ENCODE measurements at places on chromosomes 5 and 9.
A peak's percentile ranks its signal among the peaks of the same experiment; 100 is the strongest.

GRCh38 chr5:110265162-110265561 is 461.3 kb downstream of the TMEM232 start:
- DNase-seq, result no peak

DNA sequence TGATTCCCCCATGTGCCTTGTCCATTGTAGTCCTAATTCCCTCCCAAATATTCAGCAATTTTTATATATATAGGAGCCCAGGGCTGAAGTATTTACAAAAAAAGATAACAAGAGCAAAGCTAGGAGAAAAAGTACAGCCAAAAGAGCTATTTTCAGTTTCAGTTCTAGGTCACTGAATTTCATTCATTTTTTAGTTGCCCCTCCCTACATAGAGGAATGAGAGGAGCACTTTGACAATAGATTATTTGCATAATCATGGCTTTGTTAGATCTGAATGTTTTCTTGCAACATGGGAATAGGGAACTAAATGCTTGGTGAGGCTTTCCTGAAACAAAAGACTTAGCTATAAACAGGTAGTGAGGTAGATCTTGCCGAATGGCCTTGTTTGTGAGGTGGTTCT is 15.3 kb upstream of the F2RL2 start:
- DNase-seq, result no peak

DNA sequence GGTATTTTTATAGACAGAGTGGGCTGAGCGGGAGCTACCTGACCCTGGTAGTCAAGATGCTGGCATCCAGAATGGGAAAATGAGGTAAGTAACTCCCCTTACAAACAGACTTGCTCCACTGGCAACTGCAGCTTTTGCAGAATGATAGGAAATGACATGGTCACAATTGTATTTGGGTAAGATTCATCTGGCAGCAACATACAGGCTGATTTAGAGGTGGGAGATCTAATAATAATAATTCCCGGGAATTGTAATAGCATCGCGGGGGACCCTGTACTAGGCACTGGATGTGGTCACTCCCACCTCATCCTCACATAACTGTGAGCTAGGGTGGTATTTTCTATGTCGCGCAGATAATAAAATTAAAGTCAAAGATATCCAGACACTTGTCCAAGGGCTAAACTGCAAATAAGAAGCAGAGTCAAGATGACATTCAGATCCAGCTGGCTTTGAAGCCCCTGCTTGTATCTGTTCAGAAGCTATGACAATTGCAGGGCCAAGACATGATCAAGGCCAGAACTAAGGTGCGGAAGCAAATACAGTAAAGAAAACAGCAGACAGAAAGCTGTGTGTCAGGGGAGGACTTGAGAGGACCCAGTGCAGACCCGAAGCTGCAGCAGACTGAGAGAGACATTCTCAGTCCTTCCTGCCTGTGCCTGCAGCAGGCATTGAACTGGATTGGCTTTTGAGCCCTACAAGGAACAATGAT is 507.2 kb downstream of the BNC2 start:
- DNase-seq, result peak; percentile 40

DNA sequence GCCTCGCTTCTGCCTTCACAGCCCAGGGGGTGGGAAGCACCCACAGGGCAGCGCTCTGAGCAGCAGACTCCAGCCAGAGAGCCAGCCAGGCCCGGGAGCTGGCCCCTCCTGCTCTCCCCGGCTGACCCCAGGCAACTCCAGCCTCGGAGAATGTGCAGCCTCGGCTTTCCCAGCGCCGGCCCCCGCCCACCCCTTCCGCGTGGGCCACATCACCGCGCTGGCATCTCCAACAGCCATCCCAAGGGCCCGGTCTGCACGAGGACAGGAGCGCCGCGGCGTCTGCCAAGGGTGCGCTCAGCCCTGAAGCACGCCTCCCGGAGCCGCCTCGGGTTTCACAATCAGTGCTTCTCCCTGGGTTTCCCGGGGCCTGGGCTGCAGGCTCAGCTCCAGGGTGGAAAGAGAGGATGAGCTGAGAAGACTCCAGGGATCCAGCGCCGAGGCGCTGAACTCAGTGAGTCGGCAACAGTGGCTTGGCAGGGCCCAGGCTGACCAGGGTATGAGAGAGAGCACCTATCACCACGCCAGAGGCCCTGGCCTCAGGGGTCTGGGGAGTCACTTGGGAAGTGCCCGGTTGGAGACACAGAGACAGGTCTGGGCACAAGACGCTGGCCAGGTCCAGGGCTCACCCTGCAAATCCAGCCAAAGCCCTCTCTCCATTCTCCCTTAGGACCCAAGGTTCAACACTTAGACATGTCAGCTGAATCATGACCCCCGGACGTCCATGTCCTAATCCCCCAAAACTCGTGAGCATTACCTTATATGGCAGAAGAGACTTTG is 79.6 kb downstream of the ADAMTS2 start:
- DNase-seq, result no peak

- peak; percentile 30 for DNase-seq
Observed at GRCh38 chr9:12699529-12699928, 6.3 kb downstream of the TYRP1 start.

DNA sequence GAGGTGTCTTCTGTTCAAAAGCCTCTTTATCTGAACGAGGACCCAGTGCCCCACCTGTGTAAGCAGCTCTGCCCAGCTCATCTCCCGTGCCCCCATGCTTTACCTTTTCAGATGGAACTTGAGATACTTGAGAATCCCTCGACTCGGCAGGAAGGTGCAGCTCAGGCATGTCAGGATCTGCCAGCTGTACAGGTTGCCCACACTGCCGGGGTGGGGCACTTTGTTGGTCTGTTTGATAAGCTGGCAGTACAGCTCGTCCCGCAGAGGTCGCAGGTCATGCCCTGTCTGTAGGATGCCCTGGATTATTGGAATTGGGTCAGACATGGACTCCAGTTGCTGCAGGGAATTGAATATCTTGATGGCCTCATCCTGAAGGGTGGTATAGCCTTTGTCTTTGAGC is 58.0 kb upstream of the RETREG1 start:
- DNase-seq, result no peak

DNA sequence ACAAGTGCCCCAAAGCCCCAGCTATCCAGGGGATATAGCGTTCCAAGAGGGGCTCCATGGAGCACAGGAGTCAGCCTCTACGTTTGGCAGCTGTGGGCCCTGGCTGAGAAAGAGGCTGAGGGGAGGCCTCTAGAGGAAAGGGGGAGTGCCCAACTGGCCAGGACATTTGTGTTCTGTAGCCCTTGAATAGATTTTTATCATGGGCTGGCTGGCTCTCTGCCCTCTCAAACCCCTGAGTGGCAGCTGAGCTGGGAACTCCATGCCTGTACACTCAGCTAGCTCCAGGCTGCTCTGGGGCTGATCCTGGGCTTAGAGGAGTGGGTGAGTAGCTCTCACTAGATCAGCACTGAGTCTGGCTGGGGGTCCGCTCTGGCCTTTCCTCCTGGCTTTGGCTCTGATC is 285.0 kb downstream of the ZSWIM6 start:
- DNase-seq, result no peak

DNA sequence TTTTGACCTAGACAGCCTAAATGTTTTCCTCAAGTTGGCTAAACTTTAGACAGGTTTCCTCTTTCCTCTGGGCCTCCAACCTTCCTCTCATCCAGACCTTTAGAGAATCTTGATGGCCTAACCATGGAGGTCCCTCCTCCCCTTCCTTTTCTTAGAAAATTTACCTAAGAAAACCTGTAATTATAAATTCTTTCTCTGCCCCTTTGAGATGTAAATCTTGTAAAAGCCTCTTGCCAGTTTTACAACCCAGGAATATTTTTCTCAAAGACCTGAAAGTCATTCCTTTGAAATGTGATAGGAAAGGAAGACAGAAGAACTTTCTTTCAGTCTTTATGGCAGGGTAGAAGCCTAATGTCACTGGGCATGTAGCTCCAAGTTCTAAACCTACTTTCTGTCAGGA is 1752.6 kb upstream of the C9orf72 start:
- DNase-seq, result no peak

DNA sequence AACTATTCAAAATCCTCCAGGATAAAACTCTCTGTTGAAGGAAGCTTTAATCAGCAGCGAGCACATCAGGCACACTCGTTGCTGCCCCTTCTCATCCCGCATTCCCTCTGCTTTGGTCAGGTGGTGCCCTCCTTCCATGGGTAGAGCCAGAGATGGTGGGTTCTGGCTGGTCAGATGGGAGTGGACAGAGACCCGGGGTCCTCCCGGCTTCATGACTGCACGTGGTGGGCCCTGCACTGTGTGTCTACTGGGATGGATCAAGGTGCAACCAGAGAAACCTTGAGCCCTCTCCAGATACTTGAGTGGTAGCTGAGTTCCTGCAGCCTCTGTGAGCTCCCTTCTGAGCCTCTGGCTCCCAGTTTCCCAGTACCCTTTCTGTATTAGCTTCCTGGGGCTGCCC is 36.3 kb downstream of the ROPN1L start:
- no peak for DNase-seq

DNA sequence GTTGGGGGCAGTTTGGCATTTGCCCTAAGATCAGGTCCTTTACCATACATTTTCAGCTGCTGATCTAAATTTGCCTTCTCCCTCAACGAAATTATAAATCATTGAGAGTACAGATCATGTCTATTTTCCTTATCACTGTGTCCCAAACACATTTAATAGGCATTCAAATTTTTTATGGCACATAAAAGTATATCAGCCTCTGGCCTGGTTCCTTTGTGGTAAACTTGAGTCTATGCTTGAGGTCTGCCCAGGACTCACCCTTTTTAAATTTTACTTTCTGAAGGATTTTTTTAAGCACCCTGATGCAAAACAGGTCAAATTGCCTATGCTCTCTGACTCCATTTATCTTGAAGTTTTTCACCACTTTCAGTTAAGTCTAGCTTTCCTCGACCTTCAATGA is 163.6 kb upstream of the GRIN3A start:
- no peak for DNase-seq

- DNase-seq, result peak; percentile 20
Observed at GRCh38 chr9:69346596-69347390, 21.8 kb downstream of the ENTREP1 start.

DNA sequence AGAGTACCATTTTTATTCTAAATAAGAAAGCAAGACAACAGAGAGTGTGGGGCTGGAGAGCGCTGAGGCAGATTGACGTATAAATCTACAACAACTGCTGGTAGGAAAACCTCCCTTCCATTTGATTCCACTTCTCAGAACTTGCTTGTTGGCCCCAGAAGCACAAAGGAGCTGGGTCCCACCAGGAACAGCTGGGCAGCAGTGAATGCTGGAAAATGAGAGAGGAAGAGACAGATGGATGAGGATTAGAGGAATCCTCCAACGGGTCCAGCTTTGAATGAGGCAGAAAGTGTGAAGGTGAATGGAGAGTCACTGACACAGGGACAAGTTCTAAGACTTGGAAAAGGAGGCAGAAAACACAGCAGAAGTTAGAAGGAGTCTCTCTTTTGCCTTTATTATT is 14.8 kb downstream of the TAS2R1 start:
- DNase-seq, result no peak

DNA sequence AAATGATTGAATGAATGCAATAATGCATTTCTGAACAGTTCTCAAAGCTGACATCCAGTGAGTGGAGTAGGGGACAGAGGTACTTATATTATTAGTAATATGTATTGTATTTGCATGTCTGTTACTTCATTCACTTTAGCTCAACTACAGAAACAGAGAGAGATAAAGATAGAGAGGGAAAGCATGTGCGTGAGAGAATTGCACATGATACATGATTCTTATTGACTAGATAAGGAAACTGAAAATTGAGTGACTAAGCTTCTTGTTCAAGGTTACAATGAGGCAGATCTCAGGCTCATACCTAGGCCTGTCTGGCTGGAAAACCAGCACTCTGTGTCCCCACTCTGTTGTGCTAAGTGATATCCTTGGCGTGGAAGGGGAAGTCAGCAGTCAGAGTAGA is 337.7 kb upstream of the KLF4 start:
- DNase-seq, result no peak

- no peak for DNase-seq
Observed at GRCh38 chr5:125499636-125500332, 753.3 kb upstream of the ZNF608 start.

GRCh38 chr5:117143406-117143805 is 568.8 kb upstream of the SEMA6A start:
- DNase-seq, result no peak
